Suppressor macrophage treated with lipopolysaccharide for 4 hours (primary cell): ENCODE measurements at places on chromosomes 6 and 20.

DNA sequence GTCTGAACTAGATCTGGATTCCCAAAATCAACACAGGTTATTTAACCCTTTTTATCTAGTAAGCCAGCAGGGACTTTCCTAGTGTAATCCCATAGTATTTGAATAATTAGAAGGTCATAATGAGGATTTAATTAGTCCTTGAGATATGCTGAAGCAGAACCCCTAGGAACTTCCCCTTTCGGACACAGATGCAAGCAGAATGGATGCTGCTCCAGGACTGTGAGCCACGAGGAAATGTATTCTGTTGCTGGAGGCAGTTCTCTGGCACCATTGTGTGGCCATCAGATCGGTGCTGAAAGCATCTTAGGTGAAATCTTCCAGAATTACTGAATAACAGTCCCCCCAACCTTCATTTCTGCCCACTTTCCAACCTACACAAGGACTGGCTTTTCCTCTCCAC is 206.9 kb downstream of the TMEM242 start:
- DNase-seq, result no peak

DNA sequence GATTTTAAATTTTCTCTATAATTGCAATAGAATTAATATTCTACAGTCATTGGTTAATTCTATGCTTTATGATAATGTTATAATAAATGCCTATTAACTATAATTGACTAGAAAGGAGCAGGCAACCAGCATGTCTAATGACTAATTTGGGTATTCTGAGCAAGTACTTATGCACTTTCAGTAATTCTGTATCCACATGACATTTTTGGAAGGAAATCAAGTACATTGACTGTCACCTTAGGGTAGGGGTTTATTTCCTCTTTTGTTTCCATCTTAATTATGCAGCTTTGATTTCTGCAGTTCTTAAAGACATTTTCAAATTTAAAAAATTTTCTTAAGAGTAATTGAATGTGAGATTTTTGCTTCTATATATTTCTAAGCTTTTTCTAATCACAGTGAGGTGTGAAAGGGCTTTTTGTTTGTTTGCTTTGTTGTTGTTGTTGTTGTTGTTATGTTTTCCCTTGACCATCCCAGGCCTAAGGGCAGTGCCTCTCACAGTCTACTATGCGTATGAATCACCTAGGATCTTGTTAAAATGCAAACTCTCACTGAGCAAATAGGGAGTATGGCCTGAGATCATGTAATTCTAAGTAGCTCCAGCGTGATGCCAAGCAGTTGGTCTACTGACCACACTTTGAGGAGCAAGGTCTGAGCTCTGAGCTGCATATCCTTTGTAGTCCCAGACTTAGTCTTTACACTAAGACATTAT is 467.1 kb upstream of the RNF217 start:
- no peak for DNase-seq

DNA sequence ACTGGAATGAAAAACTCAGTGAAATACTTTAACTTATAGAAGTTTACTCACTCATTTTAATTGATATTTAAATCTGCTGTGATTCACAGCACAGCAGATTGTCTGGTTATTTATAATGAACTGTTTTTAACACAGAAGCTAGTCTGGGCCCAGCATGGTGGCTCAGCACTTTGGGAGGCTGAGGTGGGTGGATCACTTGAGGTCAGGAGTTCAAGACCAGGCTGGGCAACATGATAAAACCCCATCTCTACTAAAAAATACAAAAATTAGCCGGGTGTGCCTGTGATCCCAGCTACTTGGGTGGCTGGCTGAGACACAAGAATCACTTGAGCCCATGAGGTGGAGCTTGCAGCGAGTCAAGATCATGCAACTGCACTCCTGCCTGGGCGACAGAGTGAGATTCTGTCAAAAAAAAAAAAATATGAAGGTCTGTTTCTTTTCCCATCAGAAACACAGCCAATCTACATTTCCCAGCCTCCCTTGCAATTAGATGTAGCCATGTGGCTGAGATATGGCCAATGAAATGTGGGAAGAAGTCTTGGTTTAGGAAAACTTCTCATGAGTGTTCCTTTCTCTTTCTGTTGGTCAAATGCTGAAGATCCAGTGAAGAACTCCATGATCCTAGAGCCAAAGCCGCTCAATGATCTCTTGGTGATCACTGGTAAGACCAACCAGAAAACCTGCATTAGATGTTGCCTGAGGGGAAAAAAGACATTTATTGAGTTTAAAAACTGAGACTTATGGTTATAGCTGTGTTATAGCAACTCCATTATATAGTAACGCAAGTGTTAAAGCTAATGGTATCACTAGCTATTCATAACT is 31.3 kb upstream of the BTN3A2 start:
- DNase-seq, result no peak

DNA sequence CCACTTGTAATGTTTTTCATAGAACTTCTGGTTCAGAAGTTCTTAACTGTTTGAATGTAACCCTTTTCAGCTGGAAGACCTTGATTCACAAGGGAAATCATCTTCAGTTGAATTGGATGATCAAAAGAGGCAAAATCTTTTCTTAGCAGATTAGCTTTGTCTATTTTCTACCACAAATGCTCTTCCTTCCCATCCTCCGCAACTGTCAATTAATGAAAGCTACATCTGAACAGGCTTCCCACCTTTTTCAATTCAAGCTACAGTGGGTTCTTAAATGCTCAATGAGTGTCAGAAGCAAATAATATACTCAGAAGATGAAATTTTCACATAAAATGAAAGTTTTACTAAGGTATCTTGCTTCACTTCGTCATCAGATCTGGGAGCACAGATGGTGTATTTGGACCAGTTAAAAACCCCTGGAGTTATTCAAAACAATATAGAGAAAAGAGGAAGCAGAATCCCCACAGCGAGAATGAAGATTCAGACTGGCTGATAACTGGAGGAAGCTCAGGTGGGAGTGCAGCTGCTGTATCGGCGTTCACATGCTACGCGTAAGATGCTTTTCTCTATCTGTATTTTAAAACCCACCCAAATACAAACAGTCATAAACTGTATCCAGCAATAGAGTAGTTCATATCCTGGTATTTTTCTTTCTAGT is 19.4 kb downstream of the QRSL1 start:
- DNase-seq, result no peak

DNA sequence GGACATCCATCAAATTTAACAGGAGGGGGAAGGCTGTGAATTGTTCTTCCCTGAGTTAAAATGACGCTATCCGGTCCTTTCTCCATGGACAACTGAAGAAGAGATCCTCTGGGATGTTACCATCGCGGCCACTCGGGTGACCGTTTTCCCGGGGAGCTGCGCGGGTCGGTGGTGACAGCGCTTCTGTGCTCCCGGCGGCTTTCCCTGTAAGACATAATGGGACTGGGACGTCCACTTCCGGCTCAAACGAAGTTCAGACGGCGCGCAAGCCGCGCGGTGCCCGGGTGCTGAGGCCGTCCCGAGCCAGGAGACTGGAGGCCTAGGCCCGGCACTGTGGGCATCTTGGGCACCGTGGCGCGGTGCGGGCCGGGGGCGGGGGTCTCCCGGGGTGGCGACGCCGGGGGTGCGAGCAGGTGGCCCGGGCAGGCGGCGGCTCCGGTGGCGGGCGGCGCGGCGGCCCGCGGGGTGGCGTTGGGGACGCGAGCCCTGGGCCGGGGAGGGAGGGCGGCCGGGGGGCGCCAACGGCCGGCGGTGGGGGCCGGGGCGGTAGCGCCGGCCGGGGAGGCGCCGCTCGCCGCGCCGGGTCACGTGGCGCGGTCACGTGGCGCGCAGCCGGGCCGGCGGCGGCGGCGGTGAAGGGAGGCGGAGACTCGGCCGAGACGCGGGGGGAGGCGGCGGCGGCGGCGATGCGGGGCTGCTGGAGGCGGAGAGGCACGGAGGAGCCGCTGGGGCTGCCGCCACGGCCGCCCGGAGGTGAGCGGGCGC is 63.6 kb downstream of the GTF2H5 start:
- peak; percentile 86 for DNase-seq

- no peak for DNase-seq
These were observed 82.2 kb downstream of the MAN1A1 start for GRCh38 chr6:119267126-119267905.

- no peak for DNase-seq
These were observed 86.1 kb downstream of the MAP7 start for GRCh38 chr6:136464148-136464547.

GRCh38 chr20:41123631-41124030 is 13.7 kb upstream of the PLCG1 start:
- no peak for DNase-seq

DNA sequence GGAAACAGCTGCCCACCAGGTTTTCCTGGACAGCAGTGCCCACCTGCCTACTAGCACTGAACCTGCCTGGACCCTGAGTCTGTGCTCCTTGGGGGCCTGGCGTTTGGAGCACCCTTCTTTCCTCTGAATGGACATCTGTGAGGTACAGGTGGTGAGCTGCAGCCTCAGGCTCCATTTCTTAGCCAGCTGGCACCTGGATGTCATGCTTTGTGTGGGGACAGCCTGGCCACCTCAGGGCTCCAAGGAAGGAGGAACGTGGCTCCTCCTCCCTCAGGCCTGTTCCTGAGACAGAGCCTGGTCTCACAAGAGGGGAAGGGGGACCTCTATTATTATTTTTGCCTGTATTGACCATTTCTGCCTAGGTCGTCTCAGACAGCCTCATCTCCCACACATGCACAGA is 8.1 kb downstream of the TMEM151B start:
- no peak for DNase-seq

DNA sequence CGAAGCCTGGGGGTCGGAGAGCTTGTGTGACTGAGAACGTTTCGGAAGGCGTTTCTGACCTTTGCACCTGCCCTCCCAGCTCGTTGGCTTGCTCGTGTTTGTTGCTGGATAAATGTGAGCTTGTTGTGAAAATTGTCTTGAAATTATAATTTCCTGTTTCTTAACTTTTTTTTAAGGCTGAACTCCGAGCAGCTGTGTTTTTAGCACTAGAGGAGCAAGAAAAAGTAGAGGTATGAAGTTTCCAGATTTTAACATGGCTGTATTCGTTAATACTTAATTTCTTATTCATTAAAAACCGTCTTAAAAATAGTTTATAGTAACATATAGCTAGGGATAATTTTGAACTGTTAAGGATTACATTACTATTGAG is 672 bp downstream of the CEP43 start:
- no peak for DNase-seq

- DNase-seq, result no peak
These were observed 43.4 kb upstream of the FABP7 start for GRCh38 chr6:122736163-122736562.

GRCh38 chr20:37484331-37484730 is 36.7 kb upstream of the NNAT start:
- peak; percentile 62 for DNase-seq

DNA sequence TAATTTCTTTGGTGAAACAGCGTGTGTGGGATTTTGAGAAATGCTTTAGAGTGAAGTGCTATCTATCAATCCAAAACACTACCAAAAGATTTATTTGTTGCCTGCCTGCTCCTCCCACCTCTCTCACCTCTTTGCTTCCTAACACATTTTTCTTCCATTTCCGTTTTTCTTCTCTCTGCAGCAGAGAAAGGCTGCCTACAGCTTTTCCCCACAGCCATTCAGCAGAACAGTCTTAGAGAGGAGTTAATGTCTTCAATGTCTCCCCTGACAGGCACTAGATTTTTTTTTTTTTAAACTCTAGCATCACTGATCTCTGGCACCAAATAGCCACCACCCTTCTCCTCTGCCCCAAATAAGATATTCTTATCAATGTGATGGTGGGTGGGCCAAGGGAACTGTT is 327.8 kb upstream of the MAN1A1 start:
- DNase-seq, result no peak

DNA sequence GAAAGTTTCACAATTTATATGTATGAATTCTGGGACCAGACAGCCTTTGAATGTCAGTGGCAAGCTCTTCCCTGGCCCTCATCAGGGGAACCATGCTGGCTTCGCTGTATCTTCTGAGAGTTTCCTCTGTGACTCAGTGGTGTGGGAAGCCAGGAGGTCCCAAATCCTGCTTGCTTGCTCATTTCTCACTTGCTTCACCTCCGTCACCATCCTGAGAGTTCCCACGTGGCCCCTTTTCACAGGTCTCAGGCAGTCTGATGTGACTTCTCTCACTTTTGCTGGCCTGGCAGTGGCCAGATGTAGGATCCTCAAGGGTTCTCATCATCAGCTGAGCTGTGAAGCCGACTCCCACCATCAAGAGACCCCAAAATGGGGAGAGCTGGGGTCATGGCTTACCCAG is 28.4 kb upstream of the RIN2 start:
- DNase-seq, result no peak

DNA sequence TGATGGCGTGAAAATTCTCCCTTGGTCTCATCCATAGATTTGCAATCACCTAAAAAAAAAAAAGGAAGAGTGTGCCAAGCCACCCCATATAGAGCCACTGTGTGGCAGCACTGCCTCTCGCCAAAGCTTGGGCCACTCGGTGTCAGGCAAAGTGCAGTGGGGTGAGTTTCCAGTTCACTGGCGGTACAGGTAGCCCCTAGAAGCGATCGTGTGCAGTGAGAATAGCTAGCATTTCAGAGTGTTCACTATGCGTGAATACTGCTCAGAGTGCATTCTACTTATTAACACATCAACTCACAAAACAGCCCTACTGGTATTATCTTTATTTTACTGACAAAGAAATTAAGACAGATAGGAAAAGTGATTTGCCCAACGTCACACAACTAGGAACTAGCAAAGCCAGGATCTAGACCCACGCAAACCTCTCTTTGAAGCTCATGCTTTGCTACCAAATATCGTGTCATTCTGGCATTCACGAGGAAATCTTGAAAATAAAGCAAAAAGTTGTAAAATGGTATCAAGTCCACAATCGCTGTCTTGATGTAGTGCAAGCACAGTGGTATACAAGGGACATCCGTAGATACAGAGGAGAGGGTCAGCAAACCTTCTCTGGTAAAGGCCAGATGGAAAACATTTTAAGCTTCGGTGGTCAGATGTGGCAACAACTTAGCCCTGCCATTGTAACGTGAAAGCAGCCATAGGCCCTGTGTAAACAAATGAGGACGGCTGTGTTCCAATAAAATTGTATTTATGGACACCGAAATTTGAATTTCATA is 10.4 kb upstream of the GCNT2 start:
- DNase-seq, result peak; percentile 73

GRCh38 chr6:167094820-167095637 is 27.9 kb upstream of the CCR6 start:
- DNase-seq, result peak; percentile 82

DNA sequence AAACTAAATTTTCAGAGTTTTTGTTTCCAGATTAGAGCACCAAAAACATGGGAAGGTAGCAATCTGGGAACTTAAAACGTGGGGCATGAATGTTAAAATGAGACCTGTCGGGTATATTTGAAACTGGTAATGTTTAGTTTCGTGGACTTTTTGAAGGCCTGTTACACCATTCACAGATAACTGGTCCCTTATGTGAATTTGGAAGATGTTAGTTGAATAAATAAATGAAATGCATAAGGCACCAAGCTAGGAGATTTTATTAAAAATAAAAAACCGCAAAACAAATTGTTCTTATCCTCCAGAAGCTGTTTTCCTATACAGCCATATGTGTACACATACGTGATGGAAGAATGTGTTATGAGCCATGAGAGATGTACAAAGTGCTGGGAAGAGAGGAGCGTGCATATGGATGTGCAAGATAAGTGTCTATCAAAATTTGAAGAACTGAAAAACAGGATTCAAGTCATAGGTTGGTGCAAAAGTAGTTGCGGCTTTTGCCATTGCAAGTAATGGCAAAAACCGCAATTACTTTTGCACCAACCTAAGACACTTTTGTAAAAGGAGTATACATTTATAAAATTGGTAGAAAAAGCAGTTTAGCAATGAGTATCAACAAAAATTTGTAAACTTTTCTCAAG is 700 bp upstream of the MCUR1 start:
- no peak for DNase-seq

GRCh38 chr20:44910690-44911262 is 916 bp downstream of the PABPC1L start:
- no peak for DNase-seq
